Heart left ventricle (tissue), 16 donors: ENCODE measurements at places on chromosomes 5 and 9. TPM values are rescaled to one million over a fixed set of nuclear protein-coding genes. Genes with fewer than 3 reads are reported as not detected.

Gene GHR
- total RNA-seq: 12.8 TPM

Gene OGN
- 65.4 TPM for total RNA-seq

Gene APBA1
- total RNA-seq: 2.4 TPM

Gene PCDHB16
- total RNA-seq: 1.3 TPM

Gene TMEM215
- total RNA-seq: not detected

Gene PIK3R1
- 147 TPM for total RNA-seq

Gene DOCK2
- total RNA-seq: 20.0 TPM

Gene EXOC3
- 44.3 TPM for total RNA-seq

Gene PCDHB7
- 1.3 TPM for total RNA-seq

Gene VLDLR
- total RNA-seq: 67.9 TPM

Gene SLC36A3
- not detected for total RNA-seq

Gene TRPM6
- 0.56 TPM for total RNA-seq

Gene GGTA1
- 1.9 TPM for total RNA-seq

Gene FCN2
- not detected for total RNA-seq

Gene MRRF
- total RNA-seq: 39.3 TPM

Gene DDX41
- total RNA-seq: 50.9 TPM

Gene SPINK13
- not detected for total RNA-seq

Gene SPATA31C1
- not detected for total RNA-seq

Gene GPR150
- total RNA-seq: not detected

Gene SHC3
- 0.20 TPM for total RNA-seq

Gene CCDC187
- not detected for total RNA-seq

Gene CCT5
- total RNA-seq: 98.7 TPM

Gene EPB41L4A
- 21.5 TPM for total RNA-seq

Gene GMCL2
- not detected for total RNA-seq
